ENCODE measurements at places on chromosomes 16 and 17.

GRCh38 chr16:69465083-69465721 is 40.8 kb downstream of the CYB5B start:
- DNase-seq, result no peak

GRCh38 chr17:50686494-50687199 is 21.1 kb downstream of the ANKRD40 start:
- DNase-seq, result peak; percentile 62

GRCh38 chr17:5272322-5272721 is 9.8 kb upstream of the RABEP1 start:
- DNase-seq, result no peak

- DNase-seq, result no peak
Measured at GRCh38 chr17:58314706-58315015, 13.9 kb downstream of the TSPOAP1 start.

DNA sequence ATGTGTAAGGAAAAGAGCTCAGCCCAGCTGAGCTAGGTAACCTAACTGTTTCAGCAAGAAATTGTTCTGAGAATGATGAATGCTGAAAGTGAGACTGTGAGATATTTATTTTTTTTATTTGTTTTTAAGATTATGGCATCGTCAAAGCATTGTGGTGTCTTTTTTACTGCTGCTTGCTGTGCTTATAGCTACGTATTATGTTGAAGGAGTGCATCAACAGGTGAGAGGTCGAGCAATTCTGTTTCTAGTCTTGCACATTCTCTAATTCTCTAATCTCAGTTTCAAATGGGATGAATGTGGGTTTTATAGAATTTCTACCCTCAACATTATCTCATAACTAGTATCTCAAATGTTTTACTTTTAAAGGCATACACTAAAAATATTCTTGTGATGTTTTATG is 29.9 kb downstream of the VMP1 start:
- DNase-seq, result no peak

GRCh38 chr16:79303959-79304387 is 296.6 kb downstream of the MAF start:
- DNase-seq, result no peak

DNA sequence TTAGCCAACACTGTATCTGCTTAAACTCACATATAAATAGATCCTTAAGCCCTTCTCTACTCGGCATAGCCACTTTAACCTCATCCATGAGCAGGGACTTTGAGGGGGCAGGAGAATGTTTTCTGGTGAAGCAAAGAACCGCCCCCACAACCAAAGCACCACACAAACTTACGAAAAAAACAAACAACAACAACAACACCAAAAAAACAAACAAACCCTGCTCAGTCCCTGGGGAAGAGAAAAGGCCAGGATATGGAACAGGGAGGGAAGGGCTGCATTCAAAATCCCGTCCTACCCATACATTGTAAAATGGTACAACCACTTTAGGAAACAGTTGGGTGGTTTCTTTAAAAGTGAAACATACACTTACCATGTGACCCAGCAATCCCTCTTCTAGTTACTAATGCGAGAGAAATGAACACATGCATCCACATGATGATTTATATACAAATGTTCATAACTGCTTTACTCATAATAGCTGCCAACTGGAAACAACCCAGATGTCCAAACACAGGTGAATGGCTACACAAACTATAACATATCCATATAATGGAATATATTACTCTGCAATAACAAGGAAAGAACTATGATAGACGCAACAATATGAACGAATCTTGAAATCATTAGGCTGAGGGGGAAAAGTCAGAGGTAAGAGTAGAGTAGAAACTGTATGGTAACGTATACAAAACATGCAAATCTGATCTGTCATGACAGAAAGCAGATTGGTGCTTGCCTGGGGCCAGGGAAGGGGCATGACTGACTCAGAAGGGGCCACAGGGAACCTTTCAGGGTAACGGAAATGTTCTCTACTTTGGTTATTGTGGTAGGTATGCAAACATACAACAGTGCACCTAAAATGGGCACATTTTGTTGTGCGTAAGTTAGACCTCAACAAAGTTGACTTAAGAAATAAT is 37.7 kb upstream of the TOB1 start:
- DNase-seq, result peak; percentile 82

- no peak for DNase-seq
Measured at GRCh38 chr16:72834499-72834898, 213.4 kb downstream of the ZFHX3 start.

DNA sequence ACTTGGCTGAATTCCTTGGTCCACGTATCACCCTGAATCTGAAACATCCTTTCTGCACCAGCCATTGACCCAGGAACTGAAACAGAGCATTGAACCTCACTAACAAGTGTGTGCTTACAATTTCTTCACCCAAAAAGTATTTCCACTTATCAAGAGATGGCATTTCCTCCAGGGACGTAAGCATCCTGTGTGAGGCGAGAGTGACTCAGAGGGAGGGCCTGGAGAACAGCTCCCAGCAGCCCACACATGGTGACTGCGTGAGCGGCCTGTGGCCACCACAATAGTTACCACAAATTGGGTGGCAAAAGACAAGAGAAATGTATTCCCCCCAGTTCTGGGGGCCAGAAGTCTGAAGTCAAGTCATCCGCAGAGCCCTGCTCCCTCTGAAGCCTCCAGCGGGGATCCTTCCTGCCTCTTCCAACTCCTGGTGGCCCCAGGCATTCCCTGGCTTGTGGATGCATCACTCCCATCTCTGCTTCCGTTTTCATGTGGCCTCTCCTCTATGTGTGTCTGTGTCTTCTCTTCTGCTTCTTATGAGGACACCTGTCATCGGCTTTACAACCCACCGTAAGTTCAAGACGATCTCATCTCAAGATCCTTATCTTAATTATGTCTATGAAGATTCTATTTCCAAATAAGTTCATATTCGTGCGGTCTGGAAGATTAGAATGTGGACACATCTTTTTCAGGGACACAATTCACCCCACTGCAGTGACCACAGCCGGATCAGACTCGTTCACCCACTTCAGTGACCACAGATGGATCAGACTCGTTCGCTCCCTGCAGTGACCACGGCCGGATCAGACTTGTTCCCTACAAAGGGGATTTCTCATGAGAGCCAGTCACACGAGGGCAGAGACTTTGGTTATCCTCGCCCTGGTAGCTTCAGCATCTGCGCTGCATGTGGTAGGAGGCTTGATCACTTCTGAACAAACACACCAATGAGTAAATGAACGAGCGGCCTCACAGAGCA is 122.6 kb upstream of the FOXF1 start:
- peak; percentile 43 for DNase-seq

GRCh38 chr16:14529010-14529669 is 100.9 kb downstream of the PARN start:
- peak; percentile 66 for DNase-seq

GRCh38 chr17:44807817-44808155 is 22.3 kb downstream of the GJC1 start:
- DNase-seq, result no peak

- DNase-seq, result no peak
Measured at GRCh38 chr17:33973491-33973890, 281.6 kb upstream of the CCL2 start.

- no peak for DNase-seq
Measured at GRCh38 chr16:2799859-2800226, 1.6 kb downstream of the PRSS41 start.

DNA sequence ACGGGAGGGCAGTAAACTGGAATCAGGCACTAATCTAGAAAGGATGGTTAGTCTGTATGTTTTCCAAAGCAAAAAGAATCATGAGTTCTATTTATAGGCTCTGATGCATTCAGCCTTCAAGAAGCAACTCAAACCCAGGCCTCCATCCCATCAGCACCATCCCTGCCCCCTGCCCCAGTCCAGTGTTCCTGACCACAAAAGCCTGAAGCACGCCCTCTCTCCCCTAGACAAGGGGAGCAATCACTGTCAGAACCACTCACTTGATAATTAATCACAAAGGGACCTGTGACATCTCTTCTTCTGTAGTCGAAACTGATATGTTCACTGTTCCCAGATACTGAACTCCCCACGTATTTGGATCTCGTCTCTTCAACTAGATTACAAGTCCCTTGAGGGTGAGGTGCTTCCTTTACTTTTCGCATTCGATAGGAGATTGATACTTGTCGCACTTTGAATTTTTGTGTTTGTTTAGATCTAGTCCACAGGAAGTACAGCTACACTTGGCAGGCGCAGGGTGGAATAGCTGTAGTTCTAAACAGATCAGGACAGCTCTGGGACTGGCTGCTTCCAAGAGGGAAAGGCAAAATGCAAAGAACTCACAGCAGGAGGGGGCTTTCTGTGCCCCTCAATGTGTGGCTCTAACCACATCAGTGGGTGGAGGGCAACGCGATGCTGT is 36.4 kb upstream of the CCDC182 start:
- DNase-seq, result no peak

GRCh38 chr17:72422505-72423285 is 301.9 kb downstream of the SOX9 start:
- DNase-seq, result peak; percentile 71

DNA sequence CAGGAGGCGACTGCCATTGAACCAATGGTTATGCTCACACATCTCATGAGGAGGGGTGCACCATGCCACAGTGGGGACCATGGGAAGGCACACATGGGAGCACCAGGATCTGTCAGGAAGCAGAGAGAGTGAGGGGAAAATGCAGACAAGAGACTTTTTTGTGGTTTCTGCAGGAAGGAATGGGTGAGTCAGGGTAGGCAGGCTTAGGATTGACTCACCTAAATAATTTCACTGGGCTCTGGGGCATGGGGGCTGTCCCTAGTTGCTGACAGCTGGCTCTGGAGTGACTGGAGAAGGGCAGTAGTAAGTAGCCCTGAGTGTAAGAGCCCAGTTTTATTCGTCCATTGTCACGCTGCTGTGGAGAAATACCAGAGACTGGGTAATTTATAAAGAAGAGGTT is 202.4 kb downstream of the AXIN2 start:
- peak; percentile 42 for DNase-seq

DNA sequence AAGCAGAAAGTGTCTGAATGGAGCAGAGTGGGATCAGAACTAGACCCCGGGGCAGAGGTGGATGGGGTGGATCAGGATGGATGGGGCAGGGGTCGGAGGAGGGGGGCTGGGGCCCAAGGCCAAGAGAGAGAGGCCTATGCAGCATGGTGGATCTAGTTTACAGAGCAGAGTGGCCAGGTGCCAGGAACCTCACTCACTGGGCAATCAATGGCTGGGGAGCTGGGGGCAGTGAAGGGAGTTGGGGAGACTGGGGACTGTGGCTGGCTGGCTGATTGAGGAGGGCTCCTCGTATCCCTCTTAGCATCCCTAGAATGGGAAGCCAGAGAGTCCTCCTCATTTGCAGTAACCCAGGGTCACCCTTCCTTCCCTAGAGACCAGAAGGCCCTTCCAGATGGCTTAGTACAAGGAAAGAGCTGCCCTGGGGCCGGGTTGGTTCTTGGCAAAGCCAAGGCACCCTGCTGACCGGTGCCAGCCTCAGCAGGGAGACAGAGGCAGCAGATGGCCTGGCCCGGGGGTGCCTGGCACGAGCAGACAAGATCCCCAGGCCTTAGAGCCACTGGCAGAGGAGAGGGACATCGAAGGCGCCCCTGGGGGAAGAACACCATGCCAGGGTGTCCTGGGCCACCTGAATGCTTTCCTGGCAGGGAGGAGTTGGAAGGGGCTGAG is 36.8 kb downstream of the SRCIN1 start:
- no peak for DNase-seq

- DNase-seq, result no peak
Measured at GRCh38 chr17:63675231-63675606, 24.7 kb downstream of the LIMD2 start.

- DNase-seq, result no peak
Measured at GRCh38 chr17:81070541-81071246, 35.7 kb downstream of the BAIAP2 start.

GRCh38 chr17:15343749-15344148 is 2.4 kb upstream of the TEKT3 start:
- DNase-seq, result no peak

- no peak for DNase-seq
Measured at GRCh38 chr16:70349783-70350182, 3.1 kb downstream of the DDX19A start.

DNA sequence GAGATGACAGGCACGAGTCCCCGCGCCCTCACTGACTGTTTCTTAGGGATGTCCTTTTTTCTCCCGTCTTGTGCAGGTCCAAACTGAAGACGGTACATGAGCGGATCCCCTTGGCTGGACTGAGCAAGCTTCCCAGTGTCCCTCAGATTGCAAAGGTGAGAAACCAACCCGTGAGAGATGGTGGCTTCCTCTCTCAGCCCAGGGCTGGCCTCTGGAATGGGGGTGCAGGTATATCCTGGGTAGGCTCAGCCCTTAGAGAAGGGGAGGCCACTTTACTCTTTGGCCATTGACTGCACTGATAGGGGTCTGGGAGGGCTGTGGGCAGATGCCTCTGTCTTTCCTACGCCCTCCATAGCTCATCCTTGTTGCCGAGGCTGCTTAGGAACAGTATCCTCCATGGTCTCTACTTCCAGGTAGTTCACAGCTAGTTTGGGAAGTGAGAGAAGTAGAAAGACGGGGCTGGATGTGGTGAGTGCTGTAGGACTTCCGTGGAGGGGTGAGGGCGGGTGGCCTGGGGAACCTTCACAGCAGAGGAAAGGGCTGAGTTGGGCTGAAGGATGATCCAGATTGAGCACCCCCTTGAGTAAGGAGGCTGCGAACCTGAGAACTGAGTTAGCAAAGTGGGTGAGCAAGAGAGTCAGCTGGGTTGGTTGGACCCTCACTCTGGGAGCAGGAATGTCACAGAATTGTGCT is 83.0 kb downstream of the OR1D5 start:
- DNase-seq, result no peak

DNA sequence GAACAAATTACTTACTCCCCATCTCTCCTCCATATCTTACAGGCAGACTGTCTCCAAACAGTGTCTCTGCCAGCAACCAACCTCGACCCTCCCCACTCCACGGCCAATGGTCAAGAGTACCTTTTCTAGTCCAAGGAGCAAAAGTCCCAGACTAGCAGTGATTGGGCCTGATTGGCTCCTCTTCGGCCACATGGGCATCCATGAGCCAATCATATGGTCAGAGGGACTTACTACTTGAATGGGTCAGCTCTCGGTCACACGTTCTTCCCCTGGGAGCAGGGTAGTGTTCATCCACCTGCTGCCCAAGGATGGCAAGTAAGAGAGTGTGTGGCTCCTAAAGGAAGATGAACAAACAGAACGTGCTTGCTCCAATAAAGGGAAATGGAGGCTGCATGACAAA is 84.6 kb downstream of the C16orf78 start:
- DNase-seq, result no peak

Data from retinal pigment epithelial cell (primary cell).